GM20000 (cell line): ENCODE measurements at places on chromosomes 13 and 19.

- DNase-seq: peak; percentile 30
Observed at GRCh38 chr13:48500652-48501197, 32.2 kb downstream of the RCBTB2 start.

DNA sequence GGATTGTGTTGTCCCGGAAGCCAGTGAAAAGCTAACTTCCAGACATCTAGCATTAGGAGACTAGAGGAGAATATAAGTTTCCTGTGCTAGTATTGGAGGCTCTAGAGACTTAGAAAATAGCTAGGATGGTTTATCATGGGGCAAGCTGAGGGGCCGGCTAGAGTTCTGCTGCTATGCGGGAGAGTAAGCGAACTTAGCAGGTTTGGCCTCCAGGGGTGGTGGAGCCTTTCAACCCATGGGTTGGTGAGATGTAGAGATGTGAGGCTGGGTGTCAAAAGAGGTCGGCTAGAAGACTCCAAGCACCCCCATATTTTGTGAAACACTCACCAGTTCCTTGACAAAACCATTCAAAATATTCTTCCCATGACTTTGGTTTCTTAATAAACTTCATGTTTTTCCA is 4.4 kb downstream of the SULT2A1 start:
- DNase-seq: no peak

DNA sequence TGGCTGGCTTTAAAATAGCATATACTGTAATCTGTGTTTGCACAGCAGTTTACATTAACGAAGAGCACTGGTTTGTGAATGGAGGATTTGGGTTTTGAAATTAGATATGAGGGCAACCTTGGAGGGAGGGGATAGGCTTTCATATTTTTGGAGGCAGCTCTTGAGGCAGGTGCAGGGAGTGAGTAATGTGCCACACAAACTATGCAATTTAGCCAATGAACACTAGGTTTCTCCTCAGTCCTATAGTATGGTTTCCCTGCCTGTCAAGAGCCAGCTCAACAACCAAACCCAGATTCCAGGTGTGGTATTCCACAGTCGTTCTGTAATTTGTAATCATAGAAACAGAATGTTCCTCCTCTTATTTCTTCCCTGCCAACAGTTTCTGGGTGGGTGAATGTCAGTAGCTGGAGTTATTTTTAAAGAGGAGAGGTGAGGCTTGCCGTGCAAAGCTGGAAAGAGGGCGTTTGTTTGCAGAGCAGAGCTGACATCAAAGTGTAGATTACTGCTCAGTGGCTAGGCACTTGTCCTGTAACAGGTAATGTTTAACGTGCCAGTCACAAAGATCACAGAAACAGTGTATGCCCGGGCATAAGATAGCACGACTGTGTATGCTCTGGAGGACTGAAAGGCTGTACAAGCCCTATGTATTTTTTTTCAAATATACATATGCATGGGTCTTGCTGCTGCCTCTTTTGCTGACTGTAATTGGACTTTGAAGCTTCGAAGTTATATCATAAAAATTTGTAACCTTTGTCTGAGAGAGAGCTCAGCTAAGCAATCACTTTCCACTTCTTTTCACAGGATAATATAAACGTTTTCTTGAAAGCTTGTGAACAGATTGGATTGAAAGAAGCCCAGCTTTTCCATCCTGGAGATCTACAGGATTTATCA is 124.2 kb downstream of the LMO7 start:
- DNase-seq: peak; percentile 33

GRCh38 chr19:28301961-28302360 is 911.0 kb downstream of the UQCRFS1 start:
- DNase-seq: no peak

DNA sequence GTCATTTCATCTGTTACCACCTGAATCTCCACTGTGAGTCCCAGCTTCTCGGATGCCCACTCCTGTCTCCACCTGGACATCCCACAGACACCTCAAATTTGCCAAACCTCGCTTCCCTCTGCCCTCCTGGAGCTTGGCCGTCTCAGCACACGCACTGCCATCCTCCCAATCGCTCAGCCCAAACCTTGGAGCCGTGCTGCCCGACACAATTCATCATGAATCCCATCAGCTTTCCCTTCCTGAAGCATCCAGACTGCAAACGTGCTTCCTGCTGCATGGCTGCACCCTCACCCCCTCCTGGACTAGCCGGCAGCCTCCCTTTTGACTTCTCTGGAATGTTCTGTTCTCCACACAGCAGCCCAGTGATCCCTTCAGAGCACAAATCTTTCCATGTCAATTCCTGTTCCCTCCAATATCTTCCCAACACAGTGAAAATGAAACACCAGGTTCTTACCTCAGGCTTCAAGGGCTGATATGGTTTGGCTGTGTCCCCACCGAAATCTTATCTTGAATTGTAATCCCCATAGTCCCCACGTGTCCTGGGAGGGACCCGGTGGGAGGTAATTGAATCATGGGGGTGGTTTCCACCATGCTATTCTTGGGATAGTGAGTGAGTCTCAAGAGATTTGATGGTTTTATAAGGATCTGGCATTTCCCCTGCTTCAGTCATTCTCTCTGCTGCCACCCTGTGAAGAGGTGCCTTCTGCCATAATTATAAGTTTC is 1.1 kb upstream of the PROZ start:
- no peak for DNase-seq

GRCh38 chr13:79427883-79428282 is 21.8 kb upstream of the RBM26 start:
- DNase-seq: no peak

DNA sequence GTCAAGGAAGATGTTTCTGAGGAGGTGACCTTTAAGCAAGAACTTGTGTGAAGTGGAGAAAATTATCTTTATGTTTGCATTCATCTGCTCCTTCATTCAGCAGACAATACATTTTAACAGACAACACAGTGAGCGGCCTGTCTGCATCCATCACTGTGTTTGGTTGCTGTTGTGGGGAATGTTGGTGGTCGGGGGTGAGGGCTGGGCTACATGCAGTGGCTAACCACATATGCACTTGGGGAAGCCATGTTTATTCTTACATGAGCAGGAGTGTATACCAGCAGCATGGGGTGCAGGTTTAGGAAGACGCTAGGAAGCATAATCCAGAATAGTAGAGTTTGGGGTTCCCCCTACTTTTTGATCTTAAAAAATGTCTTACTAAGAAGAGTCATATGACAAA is 66.4 kb downstream of the DHRS12 start:
- DNase-seq: no peak

GRCh38 chr13:50033725-50034124 is 18.5 kb downstream of the KCNRG start:
- DNase-seq: no peak

- DNase-seq: no peak
Observed at GRCh38 chr19:8214802-8215201, 5.6 kb downstream of the CERS4 start.

GRCh38 chr19:1068009-1069001 is 1.3 kb downstream of the ARHGAP45 start:
- DNase-seq: peak; percentile 72

DNA sequence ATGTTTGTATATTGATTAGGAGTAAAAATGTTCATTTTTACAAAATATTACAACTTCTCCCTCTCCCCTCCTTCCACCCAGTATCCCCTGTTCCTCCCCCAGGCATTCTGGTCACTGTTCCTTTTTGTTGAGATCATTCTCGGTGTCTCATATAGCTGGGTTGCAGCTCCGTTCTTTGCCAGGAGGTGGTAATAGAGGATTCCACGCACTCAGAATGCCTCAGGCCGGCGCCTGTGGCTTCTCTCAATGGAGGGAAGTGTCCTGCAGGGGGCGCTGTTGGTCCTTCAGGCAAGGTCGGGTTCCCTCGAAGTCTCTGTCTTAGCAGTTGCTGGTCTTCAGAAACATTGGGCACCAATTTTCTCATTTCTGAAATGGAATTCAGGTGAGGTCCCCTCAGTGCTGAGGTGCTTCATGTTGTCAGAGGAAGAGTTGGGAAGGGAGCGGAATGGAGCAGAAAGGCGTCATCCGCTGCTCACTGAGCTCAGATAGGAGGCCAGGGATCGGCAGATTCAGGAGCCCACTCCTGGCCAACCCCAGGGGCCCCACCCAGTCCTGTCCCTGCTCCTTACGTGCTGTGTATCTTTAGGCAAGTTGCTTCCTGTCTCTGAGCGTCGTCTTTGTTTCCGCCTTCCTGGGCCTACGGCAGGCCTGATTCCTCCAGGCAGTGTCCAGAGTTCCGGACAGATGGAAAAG is 10.3 kb upstream of the GARIN5A start:
- no peak for DNase-seq

GRCh38 chr13:75405976-75406703 is 75.8 kb downstream of the TBC1D4 start:
- no peak for DNase-seq

GRCh38 chr19:1058112-1058511 is 8.9 kb upstream of the ARHGAP45 start:
- no peak for DNase-seq

- DNase-seq: no peak
Observed at GRCh38 chr13:26227166-26227971, 5.3 kb upstream of the RNF6 start.

GRCh38 chr13:97352815-97353214 is 81.2 kb upstream of the RAP2A start:
- DNase-seq: no peak

DNA sequence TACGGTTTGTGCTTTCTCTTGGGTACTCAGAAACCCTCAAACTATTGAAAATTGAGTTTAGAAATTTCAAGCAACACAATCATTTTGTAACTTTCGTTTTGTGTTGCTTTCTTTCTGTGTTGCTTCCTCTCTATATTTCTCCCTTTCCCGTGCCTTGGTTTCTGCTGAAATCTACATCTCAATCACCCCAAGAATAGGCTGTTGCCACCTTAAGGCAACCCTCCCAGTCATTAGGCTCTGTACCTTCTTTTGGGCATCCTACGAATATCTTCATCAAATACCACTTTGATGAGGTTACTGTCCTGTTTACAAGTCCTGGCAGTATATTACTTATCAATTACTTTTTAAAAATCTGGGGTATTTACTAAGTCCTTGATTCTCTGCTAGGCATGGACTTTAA is 621.6 kb downstream of the GPC6 start:
- DNase-seq: no peak

- DNase-seq: no peak
Observed at GRCh38 chr13:113147206-113147605, 11.2 kb upstream of the PROZ start.

DNA sequence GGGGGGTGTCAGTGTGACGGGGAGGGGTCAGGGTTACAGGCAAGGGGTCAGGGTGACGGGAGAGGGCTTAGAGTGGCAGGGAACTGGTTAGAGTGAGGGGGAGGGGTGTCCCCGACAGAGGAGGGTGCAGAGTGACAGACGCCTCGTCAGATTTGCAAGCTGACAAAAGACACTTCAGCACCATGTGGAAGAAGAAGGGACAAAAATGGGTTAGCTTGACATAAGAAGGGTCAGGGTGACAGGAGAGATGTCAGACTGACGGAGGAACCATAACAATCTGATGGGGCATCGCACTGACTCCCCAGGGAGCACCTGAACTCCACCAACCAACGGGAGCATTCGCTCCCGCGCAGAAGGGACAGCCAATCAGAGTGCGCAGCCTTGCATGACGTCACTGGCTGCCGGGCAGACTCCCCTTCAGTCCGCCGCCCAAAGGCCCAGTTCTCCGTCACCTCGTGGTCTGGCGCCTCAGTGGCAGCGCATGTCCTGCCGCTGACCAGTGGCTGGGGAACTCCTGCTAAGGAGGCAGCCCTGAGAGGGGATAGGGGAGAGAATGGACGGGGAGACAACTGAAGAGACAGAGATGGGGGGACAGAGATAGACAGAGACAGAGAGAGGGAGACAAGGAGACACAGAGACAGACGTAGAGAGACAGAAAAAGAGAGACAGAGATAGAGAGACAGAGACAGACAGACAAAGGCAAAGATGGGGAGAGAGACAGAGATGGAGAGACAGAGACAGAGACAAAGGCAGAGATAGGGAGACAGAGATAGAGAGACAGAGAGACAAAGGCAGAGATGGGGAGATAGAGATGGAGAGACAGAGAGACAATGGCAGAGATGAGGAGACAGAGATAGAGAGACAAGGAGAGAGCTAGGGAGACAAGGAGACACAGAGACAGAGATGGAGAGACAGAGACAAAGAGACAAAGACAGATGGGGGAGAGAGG is 30.2 kb downstream of the C19orf81 start:
- peak; percentile 97 for DNase-seq

DNA sequence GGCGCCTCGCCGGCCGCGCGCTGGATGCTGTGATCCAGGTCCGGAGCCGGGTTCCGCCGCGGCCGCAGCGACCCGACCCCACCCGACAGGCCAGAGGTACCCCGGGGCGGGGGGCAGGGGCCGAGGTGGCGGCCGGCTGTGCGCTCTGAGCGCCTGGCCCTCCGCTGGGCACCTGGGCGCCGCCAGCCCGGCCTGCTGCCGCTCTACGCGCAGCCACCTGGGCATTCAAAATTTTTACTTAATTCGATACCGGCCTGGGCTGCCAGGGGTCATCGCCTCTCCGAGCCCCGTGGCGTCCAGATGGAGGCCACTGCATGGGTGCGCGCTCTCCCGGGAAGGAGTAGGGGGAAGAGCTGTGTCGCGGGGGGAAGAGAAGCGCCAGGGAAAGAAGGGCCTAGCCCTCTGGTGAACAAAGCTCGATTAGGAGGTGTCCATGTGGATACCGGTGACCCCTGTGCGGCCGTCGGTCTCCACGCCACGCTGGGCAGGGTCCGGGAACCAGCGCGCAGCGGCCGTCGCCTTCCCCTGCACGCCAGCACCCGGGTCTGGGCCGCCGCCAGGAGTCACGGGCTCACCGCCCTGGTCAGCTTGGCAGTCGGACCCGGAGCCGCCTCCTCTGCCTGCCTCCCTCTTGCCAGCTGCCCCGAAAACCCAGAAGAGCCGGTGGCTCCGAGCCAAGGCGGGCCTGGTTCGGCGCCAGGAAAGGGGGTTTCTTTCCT is 666 bp downstream of the BIVM start:
- peak; percentile 58 for DNase-seq
